Cardiac ventricle fibroblast (primary cell): ENCODE measurements at places on chromosomes 7 and 10. TPM values are rescaled to one million over a fixed set of nuclear protein-coding genes. Genes with fewer than 3 reads are reported as not detected.

Gene ZNF804B
- total RNA-seq, result not detected in 2 replicates

Gene TET1
- 3.1 and 3.6 TPM in 2 replicates for total RNA-seq

Gene FRMD4A
- 21.7 and 22.0 TPM in 2 replicates for total RNA-seq

Gene TMEM140
- 25.7 and 31.1 TPM in 2 replicates for total RNA-seq

Gene VWA2
- total RNA-seq, result 0.06 and 0.15 TPM in 2 replicates

Gene SPDYE8
- total RNA-seq, result not detected in 2 replicates

Gene IKZF5
- total RNA-seq, result 4.4 and 4.9 TPM in 2 replicates

Gene PDK4
- 103 and 128 TPM in 2 replicates for total RNA-seq

Gene AKR1C4
- not detected in 2 replicates for total RNA-seq

Gene TRIL
- total RNA-seq, result 11.4 and 11.6 TPM in 2 replicates

Gene ESYT2
- total RNA-seq, result 53.6 and 57.8 TPM in 2 replicates

Gene ATOH7
- not detected in 2 replicates for total RNA-seq

Gene WNT2
- total RNA-seq, result not detected in 2 replicates

Gene LRMDA
- 1.2 and 2.5 TPM in 2 replicates for total RNA-seq

Gene C10orf67
- total RNA-seq, result not detected in 2 replicates

Gene OR6V1
- total RNA-seq, result not detected in 2 replicates

Gene FAM25C
- total RNA-seq, result not detected in 2 replicates

Gene RAB18
- total RNA-seq, result 43.7 and 59.2 TPM in 2 replicates

Gene DCLRE1C
- 4.8 and 6.7 TPM in 2 replicates for total RNA-seq

Gene BLNK
- not detected in 2 replicates for total RNA-seq

Gene TRPV5
- total RNA-seq, result not detected in 2 replicates

Gene SLC25A13
- total RNA-seq, result 14.5 and 17.0 TPM in 2 replicates

Gene EDRF1
- 9.3 and 9.4 TPM in 2 replicates for total RNA-seq

Gene NRG3
- total RNA-seq, result 0.05 TPM in 1 of 2 replicates, not detected in the other

Gene CFAP70
- 0.50 and 1.2 TPM in 2 replicates for total RNA-seq

Gene LMTK2
- 6.4 and 7.3 TPM in 2 replicates for total RNA-seq

Gene SPRN
- total RNA-seq, result 0.20 and 0.75 TPM in 2 replicates

Gene ASZ1
- not detected in 2 replicates for total RNA-seq

Gene WDFY4
- not detected in 2 replicates for total RNA-seq

Gene KCNMA1
- 3.3 and 4.5 TPM in 2 replicates for total RNA-seq

Gene GPR26
- total RNA-seq, result not detected in 2 replicates

Gene TAF6
- total RNA-seq, result 29.0 and 44.7 TPM in 2 replicates

Gene METTL2B
- total RNA-seq, result 21.6 and 23.5 TPM in 2 replicates

Gene PSD
- total RNA-seq, result 19.5 and 19.7 TPM in 2 replicates

Gene SFTPA2
- not detected in 2 replicates for total RNA-seq

Gene TRPV6
- total RNA-seq, result not detected in 2 replicates

Gene SPDYE9
- total RNA-seq, result not detected in 2 replicates

Gene HABP2
- not detected in 2 replicates for total RNA-seq

Gene OR6B1
- total RNA-seq, result not detected in 2 replicates

Gene TSPAN12
- 0.88 and 1.7 TPM in 2 replicates for total RNA-seq

Gene TAS2R41
- total RNA-seq, result not detected in 2 replicates

Gene SEMA4G
- 0.94 and 1.8 TPM in 2 replicates for total RNA-seq

Gene AOC1
- not detected in 2 replicates for total RNA-seq

Gene DLG5
- 28.3 and 31.9 TPM in 2 replicates for total RNA-seq

Gene GLUD1
- total RNA-seq, result 126 and 142 TPM in 2 replicates

Gene C10orf62
- total RNA-seq, result not detected in 2 replicates

Gene RET
- 0.19 and 0.39 TPM in 2 replicates for total RNA-seq

Gene KIAA1549
- 1.3 and 1.4 TPM in 2 replicates for total RNA-seq
